D721Med (cell line): ENCODE measurements at places on chromosomes 6 and 20.

DNA sequence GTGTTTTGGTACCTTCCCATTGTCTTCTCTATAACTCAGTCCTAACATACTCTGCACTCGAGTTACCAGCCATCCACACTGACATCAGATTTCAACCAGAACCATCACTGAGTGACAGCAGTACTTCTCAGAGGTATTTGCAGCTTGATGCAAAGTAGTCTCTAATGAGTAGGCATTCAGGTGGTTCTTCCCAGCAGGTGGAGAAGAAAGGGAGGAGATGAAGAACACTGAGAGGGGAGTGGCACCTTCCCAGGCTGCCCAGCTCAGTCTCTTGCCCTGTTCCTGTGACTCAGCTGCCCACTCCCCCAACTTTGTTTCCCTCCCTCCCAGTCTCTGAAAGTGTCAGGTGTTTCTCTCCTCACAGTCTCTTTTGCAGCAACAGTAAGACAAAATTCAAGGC, 38.7 kb upstream of the SMIM28 start:
- DNase-seq: no peak

- no peak for DNase-seq
These were observed 131.7 kb upstream of the MLIP start for GRCh38 chr6:53979468-53980067.

GRCh38 chr6:151101816-151102694, 137.7 kb upstream of the AKAP12 start:
- DNase-seq: no peak

DNA sequence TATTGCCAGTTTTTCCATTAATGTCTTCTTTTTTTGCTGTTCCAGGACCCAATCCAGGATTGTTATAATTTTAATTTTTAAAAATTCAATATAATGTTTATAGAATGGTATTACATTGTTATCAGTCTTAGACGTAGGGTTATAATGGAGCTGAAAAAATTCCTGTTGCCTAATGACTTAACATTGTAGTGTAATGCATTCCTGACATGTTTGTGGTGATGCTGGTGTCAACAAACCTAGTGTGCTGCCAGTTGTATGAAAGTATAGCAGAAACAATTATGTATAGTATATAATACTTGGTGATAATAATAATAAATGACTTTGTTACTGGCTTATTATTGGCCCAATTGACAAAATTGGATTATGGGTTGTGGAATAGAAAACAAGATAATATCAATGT, 30.4 kb downstream of the KIZ start:
- no peak for DNase-seq

DNA sequence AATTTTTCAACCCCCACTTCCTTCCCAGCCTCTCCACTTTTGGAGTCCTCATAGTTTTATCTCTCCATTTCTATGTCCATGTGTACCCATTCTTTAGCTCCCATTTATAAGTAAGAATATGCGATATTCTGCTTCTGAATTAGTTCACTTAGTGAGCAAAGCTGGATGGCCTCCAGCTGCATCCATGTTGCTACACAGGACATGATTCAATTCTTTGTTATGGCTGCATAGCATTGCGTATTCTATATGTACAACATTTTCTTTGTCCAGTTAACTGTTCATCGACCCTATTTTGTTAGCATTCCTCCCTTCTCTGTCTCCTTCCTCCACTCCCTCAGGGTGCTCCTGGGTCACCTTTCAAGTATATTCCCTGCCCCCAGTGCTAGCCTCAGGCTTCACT, 210.0 kb upstream of the SSTR4 start:
- DNase-seq: no peak

DNA sequence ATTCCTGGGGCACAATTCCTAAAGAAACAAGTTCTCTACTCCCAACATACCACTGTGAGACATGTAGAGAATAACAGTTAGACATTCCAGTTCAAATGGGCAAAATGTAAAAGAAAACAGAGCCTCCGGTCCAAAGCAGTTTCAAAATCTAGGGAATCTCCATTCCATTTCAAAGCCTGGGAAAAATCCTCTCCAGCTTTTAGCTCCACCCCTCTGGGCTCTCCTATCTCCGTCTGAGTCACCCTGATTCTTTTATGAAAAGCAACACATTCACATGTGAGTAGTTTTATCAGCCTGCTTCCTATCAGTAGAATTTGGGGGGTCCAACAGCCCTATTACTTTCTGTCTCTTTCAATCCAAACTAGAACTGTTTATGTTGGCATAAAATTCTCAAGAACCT, 3.7 kb downstream of the CSNK2A1 start:
- DNase-seq: no peak

GRCh38 chr20:38658879-38659596, 57.4 kb downstream of the ARHGAP40 start:
- DNase-seq: no peak

DNA sequence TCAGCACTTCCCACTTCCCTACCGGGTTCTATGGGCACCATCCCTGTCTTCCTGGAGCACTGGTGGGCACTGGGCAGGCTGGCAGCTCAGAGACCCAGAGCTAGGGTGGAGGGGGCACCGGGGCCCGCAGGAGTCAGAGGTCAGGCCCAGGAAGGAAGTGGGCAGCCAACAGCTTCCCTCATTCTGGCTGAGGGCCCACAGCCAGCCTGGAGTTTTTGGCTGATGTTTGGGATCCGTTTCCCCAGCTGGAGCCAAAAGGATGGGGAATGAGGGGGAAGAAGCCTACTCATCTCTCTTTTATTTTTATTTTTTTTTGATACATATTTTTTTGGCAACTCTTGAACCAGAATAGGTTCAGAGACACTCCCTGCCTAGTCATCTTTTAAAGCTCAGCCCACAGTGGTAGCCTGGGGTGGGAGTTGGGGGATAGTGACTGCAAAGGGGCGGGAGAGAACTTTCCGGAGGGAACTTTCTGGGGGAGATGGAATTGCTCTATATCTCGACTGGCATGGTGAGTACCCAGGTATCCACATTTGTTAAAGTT, 54.2 kb upstream of the MLN start:
- no peak for DNase-seq

DNA sequence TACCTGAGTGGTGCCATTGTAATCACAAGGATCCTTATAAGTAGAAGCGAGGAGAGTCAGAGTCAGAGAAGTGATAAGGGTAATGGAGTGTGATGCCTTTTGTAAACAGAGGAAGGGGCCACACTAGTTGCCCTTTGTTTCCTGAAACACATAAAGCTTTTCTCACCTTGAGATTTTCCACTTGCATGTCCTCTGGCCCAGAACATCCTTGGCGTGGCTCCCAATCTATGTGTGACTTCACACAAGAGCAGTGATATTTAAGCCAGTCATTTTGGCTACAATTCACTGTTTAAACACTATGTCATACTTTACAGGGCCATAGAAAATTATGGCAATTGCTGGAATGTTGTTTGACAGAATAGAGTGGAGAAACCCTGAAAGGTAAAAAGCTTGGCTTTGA, 121.2 kb upstream of the BTN3A2 start:
- no peak for DNase-seq

GRCh38 chr6:81773887-81774286, 21.4 kb upstream of the TENT5A start:
- no peak for DNase-seq

DNA sequence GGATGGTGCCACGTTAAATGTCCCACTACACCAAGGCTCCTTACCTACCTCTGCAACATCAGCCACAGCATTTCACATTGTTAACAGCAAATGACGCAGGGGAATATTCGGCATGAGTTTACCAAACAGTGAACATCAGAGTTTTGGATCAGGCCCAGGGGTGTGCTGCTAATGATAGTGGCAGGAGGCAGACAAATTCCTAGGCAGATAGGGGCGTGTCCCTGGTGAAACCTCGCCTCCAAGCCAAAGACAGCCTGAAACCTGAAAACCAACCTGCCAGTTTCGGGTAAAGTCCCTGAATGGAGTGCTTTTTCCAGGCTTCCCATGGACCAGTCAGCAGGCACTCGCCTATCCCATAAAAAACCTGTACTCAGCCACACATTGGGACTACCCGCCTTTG, 133.6 kb downstream of the SH3BGRL2 start:
- no peak for DNase-seq

DNA sequence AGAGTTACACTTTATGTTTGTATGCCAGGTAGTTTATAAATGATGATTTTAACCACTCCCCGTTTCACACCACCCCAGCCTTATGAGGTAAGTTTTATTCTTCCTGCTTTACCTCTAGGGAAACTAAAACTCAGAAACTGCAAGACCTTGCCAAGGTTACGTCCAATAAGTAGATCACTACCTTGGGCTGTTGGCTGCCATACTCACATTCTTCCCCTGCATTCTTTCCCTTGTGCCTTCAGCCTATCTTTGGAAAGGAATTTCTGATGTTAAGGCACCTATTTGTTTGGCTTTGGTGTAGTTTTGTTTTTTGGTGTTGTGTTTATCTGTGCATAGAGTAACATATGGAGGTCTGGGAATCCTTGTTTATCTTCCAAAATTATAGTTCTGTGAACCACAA, 122.1 kb downstream of the UST start:
- DNase-seq: no peak

DNA sequence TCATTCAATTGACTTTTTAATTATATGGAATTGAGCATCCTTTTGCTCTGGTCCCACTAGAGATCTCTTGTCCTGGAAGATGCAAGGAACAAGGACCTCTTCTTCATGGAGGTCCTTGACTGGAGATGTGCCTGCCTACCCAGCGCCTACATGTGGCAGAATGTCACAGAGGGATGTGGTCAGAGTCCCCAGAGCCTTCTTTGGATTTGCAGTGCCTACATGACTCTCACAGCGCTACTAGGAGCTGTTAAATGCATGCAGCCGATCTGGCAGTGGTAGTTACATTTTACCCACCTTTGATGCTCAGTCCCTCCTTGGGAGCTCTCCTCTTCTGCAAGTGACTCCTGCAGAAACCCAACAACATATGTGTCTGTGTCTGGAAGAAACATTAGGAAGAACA, 51.9 kb upstream of the ADTRP start:
- DNase-seq: no peak

DNA sequence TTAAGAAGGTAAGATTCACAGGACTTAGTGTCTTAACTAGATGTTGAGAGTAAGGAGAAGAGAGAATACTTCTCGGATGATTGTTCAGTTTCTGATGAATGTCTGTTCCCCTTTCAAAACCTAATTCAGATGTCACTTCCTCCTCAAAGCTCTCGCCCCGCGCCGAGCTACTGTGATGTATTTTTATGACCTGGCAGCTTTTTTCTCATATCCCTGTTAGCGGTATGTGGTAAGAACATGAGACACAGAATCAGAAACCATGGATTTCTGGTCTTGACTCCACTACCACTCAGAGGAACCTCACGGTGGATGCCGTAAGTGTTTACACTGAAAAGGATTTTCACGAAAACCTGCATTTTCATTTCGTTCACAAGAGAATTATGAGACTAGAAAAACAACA, 48.4 kb downstream of the CEP43 start:
- no peak for DNase-seq

DNA sequence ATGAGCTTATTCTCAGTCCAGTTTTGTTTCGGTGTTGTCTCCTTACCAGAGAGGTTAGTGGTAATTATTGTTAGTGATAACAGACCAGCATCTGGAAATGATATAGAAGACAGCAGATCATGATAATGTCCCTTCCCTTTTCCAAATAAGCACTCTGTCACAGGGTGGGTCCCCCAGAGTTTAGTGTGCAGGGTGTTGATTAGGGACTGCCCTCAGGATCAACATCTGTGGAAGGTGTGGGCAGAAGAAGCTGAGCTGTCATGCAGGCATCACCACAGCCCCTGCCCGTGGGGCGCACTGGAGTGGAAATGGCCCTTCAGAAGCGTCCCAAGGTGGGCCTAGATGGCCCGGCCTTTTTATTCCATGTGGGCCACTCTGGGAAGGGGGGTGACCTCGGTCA, 67.6 kb upstream of the DTNBP1 start:
- no peak for DNase-seq

DNA sequence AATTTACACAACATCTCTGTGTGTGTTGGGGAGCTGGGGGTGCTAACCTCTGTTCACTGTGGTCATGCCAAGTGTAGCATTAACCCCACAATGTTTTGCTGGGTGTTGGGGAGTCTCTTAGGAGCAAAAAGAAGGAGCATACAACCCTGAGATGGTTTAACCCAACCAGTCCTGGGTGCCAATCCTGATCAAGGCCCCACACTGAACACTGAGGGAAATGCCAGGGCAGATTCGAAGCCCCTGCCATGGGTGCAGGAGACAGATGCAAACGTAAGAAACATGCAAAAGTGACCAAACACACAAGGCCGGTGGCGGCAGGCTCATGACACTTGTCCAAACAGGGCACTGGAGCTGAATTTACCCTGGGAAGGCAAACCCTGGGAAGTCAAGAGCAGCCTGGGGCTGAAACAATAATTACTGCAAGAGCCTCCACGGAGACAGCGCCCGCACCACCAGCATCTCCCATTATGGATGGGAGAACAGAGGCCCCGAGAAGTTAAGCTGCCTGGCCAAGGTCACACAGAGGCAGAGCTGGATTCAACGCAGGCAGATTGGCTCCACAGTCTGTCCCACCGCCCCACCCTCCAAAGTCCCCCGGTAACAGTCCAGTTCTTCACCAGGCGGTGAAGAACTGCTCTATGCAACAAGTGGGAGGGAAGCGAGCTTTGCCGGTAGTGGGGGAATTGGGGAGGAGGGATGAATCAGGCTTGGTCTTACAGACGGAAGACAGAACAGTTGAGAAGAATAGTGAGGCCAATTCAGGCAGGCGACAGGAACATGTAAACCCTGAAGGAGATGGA, 8.5 kb downstream of the ACSS1 start:
- no peak for DNase-seq

GRCh38 chr6:16277101-16277981, 39.0 kb downstream of the GMPR start:
- no peak for DNase-seq

DNA sequence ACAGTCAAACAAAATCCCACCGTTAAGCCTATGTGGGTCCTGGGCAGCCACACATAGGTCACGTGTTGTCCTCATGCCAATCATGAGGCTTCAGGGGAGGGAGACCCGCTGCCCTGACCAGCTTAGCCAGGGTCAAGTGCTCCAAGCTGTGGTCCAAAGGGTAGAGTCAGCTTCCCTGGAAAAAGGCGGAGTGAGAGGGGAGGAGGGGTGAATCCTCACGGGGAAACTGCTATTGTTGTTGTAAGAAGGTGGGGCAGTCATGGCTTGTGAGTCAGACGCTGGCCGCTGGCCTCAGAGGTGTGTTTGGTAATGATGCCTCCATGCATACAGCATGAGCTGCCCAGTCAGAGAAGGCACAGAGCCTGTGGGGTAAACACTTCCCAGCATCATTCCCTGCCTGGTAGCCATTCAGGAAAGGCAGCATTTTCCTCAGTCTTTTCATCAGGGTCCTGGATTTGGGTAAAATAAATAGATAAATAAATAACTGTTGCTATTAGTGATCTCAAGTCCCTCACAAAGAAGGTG, 8.7 kb downstream of the CST3 start:
- no peak for DNase-seq

GRCh38 chr6:3902871-3903648, 53.9 kb downstream of the FAM50B start:
- no peak for DNase-seq

GRCh38 chr20:5844063-5844681, 94.0 kb downstream of the SHLD1 start:
- DNase-seq: no peak

- DNase-seq: no peak
These were observed 3.5 kb downstream of the NDUFAF5 start for GRCh38 chr20:13788167-13788834.
